Posterior vena cava (tissue), 2 donors: ENCODE measurements at places on chromosomes 5 and 9. TPM values are rescaled to one million over a fixed set of nuclear protein-coding genes. Genes with fewer than 3 reads are reported as not detected.

The HRCT1 gene
- total RNA-seq: 20.1 TPM

The SGCD gene
- total RNA-seq: 56.3 TPM

The WDR31 gene
- 2.1 TPM for total RNA-seq

The SLC25A2 gene
- 0.46 TPM for total RNA-seq

The SEMA6A gene
- 24.9 TPM for total RNA-seq

The SEMA4D gene
- total RNA-seq: 14.1 TPM

The ENHO gene
- 0.74 TPM for total RNA-seq
